ENCODE measurements at places on chromosomes 3 and 15.
A peak's percentile ranks its signal among the peaks of the same experiment; 100 is the strongest.

DNA sequence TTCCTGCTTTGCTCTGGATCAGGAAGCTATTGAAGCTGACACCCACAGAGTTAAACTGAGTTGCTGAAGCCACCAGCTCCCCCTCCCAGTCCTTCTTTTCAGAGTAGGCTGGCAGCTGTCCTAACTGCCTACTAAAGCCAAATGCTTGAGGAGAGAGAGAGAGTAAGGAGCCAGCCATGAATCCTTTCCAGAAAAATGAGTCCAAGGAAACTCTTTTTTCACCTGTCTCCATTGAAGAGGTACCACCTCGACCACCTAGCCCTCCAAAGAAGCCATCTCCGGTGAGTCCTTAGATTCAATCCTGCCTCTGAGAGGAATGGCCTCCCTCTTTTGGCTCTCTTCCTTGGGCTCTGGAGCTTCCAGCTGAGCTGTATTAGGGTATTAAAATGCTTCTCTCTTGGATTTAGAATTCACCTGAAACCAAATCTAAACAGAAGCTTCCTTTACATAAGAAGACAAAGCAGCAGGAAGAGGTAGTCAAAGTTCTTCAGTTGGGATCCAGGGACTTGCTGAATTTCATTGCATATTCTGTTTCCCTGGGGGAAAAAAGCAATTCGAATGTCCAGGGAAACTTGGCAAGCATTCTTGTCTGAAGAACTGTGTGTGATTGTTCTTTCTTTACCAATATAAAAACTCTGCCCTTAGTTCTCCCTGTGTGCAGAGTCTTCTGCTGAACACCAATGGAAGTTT is at the start of gene SLC15A2:
TSS of gene SLC15A2 (plus strand) at position 101 of the 690 bp plus-strand sequence. CDS start at position 177, 76 bp downstream.
- no peak for DNase-seq

DNA sequence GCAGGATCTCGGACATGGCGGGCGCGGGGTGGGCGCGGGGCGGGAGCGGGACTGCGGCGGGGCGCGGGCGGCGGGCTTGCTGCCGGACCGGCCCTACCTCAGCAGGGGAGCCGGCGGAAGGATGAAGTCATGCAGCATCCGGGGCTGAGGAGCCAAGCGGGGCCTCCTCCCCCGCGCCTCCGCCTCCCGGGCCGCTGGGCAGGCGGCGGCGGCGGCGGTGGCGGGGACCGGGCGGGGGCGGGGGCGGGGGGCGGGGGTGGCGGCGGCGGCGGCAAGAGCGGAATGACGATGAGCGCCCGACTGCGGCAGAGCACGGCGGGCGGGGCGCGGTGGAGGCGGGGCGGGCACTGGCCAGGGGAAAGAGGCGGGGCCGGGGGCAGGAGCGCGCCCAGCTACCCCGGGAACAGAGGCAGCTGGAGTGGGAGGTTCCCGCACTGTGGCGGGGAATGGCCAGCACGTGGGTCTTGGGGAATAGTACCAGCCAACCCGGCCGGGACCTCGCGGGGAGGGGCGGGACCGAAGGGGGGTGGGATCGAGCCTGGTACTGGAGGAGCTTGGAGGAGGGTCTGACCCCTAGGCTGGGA is at the start of gene CAMK2N2:
TSS of gene CAMK2N2 (minus strand) at position 284 of the 584 bp plus-strand sequence. CDS start at position 16, 268 bp downstream.
- DNase-seq, result peak; percentile 26

GRCh38 chr3:72652395-72652794 is 195.8 kb downstream of the SHQ1 start:
- no peak for DNase-seq

GRCh38 chr3:38585791-38586420 is 63.6 kb downstream of the SCN5A start:
- no peak for DNase-seq

DNA sequence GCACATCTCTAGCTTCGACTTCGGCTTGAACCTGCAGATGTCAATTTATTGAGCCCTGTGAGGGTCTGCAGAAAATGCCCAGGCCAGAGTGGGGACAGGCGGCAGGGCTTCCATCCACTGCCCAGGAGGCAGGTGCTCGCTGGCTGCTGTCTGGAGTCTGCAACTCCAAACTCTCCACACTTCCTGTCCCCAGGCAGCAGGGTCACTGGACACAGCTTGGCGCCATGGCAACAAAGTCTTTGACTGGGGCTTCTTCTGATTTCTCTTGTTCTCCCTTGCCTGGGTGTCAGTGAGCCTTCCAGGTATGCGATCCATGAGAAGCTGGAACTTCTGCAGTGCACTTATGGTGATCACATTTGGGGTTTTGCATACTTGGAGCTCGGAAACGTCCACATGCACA is 33.5 kb downstream of the SV2B start:
- DNase-seq, result no peak

- DNase-seq, result no peak
Observed at GRCh38 chr3:182891364-182891763, 89.0 kb downstream of the DCUN1D1 start.

GRCh38 chr3:155517903-155518302 is 224.4 kb upstream of the STRIT1 start:
- DNase-seq, result no peak

- no peak for DNase-seq
Observed at GRCh38 chr3:164235289-164236028, 842.8 kb downstream of the SI start.

- DNase-seq, result no peak
Observed at GRCh38 chr3:130934442-130935089, 40.7 kb downstream of the ATP2C1 start.

- no peak for DNase-seq
Observed at GRCh38 chr15:69158201-69158842, 2.1 kb upstream of the GLCE start.

- no peak for DNase-seq
Observed at GRCh38 chr3:58680879-58681525, 14.4 kb upstream of the FAM3D start.

- DNase-seq, result no peak
Observed at GRCh38 chr3:195524171-195524896, 18.8 kb downstream of the PPP1R2 start.

- DNase-seq, result no peak
Observed at GRCh38 chr3:194757647-194758061, 72.0 kb downstream of the FAM43A start.

- peak; percentile 75 for DNase-seq
Observed at GRCh38 chr3:125116311-125117080, 60.7 kb upstream of the HEG1 start.
